ENCODE measurements at places on chromosomes 2 and 18.

- DNase-seq: peak; percentile 16
These were observed 480.6 kb upstream of the HS6ST1 start for GRCh38 chr2:128799284-128799552.

- DNase-seq: no peak
These were observed 93.2 kb downstream of the CACNB4 start for GRCh38 chr2:152005607-152006006.

DNA sequence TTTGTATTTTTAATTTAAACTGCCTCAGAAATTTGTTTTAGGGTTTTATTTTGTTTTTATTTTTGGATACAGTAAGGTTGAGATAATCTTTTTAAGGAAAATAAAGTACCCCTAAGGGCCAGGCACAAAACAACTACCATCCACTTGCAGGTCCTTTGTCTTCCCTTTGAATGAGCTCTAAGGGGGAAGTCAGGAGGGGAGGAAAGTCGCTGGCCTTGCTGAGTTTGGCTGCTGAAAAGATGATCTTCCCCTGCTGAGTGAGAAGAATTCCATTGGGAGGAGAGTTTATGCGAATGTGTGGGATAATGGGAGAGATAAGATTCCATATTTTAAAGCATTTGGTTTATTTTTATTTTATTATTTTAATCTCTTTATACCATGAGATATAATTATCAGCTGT is 100.7 kb downstream of the ARHGAP15 start:
- DNase-seq: no peak

GRCh38 chr18:78920456-78921138 is 59.0 kb upstream of the SALL3 start:
- no peak for DNase-seq

DNA sequence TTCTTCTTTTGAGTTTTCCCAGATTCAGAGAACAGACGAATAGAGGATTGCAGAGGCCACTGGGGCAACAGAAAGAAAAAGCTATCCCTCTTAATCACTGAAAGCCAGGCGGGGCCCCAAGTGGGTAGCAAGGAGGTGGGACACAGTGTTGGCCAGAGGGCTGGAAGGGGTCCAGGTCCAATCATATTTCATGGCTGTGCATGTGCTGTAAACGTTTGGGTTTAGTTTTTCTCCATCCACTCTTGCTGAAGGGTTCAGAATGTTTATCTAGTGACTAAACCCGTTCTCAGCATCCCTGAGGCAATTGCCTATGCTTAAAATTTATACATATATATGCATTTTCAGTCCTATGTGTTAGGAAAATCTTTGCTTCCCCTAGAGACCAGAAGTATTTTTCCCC is 99.4 kb upstream of the EPHA4 start:
- DNase-seq: no peak

- no peak for DNase-seq
These were observed 21.0 kb downstream of the C18orf63 start for GRCh38 chr18:74336656-74337055.

- peak; percentile 63 for DNase-seq
These were observed 277.1 kb downstream of the PIEZO2 start for GRCh38 chr18:10872304-10872703.

DNA sequence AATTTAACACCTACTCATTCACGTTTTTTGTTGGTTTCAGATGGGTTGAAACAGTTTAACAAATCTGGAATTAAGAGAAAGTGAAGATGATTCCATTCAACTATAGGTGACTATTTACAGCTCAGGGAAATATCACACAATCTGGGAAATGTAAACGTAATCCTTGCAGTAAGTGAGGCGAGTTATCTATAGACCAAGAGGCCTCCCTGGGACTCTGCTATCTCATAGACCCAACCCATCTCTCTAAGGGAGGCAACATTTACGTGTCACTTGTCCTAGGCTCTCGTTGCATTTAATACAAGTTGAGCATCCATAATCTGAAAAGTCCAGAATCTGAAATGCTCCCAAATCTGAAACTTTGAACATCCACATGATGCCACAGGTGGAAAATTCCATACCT is 2.0 kb upstream of the MOB4 start:
- no peak for DNase-seq

DNA sequence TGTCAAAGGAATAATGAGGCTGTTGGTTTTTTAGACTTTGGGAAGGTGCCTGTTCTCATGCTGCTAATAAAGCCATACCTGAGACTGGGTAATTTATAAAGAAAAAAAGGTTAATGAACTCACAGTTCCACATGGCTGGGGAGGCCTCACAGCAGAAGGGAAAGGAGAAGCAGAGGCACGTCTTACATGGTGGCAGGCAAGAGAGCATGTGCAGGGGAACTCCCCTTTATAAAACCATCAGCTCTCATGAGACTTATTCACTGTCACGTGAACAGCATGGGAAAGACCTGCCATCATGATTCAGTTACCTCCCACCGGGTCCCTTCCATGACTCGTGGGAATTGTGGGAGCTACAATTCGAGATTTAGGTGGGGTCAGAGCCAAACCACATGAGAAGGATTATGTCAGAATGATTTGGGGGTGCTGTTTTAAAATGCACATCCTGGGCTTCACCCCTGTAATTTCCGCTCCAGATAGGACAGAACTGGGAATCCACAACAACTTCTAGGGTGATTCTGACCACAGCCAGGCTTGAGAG is 37.8 kb downstream of the TCF7L1 start:
- no peak for DNase-seq
